NCI-H2171 (cell line): ENCODE measurements at places on chromosomes 6 and 20.

- DNase-seq, result no peak
Measured at GRCh38 chr6:45697605-45698004, 318.1 kb downstream of the CLIC5 start.

DNA sequence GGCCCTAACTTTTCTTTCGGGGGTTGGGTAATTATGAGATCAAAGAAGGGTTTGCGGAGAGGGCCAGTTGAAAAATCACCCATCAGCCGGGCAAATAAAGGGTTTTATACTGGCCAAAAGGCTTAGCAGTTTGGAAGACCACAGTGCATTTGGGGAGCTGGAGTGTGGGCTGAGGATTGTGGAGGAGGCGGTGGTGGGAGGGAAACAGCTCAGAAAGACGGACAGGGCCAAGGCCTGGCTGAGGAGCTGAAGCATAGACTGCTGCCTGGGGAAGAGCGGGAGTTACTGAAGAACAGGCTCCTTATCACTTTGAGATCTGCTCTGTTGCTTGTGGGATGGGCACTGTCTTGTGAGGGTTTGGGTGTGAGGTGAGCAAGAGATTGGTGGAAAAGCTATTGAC lies 144.2 kb downstream of the CARMIL1 start:
- no peak for DNase-seq

GRCh38 chr6:1705630-1706029 lies 95.9 kb downstream of the FOXC1 start:
- no peak for DNase-seq

DNA sequence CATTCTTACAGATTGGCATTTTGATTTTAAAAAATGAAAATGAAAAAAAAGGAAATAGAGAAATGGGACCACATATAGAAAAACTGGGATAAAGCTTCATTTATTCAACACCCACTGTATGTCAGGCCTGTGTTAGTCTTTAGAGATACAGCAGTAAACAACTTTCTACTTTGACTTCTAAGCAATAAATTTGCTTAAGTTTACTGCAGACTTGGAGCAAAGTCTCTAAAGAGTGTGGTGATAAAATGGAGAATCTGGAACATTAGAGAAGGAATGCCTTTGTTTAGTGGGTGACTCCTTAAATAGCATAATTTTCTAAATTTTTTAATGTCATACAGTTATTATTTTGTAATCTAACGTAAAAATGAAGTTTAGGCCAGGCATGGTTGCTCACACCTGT lies 80.7 kb upstream of the CNKSR3 start:
- DNase-seq, result no peak

- no peak for DNase-seq
Measured at GRCh38 chr6:163381118-163381756, 33.3 kb upstream of the QKI start.

DNA sequence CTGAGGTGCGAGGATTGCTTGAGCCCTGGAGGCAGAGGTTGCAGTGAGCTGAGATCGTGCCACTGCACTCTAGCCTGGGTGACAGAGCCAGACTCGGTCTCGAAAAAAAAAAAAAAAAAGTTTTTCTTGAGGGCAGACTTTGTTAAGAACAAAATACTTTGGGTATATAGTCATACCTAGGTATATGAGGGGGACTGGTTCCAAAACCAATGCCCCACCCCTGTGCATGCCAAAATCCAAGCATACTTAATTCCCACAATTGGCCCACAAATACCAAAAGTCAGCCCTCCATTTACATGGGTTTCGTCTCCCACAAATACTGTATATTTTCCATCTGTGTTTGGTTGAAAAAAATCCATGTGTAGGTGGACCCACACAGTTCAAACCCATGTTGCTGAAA lies 119.9 kb downstream of the INSM1 start:
- DNase-seq, result no peak

GRCh38 chr6:50722829-50723554 lies 9.7 kb downstream of the TFAP2D start:
- no peak for DNase-seq

GRCh38 chr20:33062105-33062824 lies 8.6 kb downstream of the BPIFB3 start:
- DNase-seq, result no peak

- no peak for DNase-seq
Measured at GRCh38 chr6:167506443-167507301, 181.8 kb downstream of the TTLL2 start.
